ENCODE measurements at places on chromosomes 16 and 17.

DNA sequence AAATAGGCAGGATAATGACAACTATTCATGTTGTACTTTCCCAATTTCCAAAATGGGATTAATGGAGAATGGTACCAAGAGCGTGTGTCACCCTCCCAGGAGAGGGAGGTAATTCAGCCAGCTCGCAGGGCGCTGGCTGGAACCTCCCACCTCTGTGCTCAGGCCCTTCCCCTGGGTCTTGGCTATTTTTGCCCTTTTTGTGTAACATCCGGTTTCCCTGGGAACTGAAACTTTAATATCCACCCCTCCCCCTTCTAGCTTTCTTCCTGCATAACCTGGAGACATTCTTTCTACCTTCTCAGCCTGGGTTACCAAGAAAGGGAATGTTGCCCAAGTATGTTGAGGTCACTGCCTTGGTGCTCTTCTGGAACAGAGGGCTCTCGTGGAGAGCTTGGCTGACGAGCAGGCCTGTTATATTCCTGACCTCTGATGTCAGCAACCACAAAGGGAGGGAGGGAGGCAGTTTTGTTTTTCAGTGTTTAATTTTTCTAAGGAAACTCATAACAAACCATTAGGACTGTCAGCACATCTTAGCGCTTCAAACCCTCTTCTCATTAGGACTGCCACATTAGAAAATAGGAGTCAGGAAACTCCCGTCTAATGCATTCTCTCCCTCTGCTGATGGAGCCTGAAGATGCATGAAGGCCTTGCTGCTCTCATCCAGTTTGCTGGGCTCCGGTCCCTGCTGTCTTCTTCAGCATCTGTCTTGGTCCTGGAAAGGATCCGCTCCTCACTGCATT lies 25.6 kb downstream of the ITGB3 start:
- DNase-seq = no peak

GRCh38 chr17:51815097-51815496 lies 343.4 kb downstream of the CA10 start:
- no peak for DNase-seq

DNA sequence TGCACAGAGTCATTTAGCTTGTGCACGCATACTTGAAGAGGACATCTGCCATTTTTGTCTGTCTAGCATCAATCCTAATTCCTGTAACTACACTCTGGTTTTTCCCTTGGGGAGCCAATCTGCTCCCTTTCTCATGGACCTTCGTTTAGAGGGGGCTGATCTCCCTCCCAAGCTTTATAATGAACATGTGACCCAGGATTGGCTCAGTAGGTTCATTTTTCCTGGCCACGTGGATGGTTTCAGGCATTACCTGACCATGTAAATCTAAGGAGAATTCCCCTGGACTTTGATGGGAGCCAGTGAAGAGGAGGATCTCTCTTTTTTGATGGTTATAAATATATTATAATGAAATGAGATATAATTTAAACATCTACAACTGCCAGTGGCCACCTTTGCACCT lies 56.8 kb upstream of the HS3ST2 start:
- DNase-seq = no peak

GRCh38 chr17:17849845-17850373 lies 13.1 kb upstream of the SREBF1 start:
- peak; percentile 76 for DNase-seq

GRCh38 chr17:45867702-45868101 lies 23.0 kb downstream of the SPPL2C start:
- no peak for DNase-seq

- DNase-seq = no peak
Observed at GRCh38 chr16:29011112-29011511, 26.3 kb downstream of the LAT start.

GRCh38 chr17:59757470-59757869 lies 50.0 kb downstream of the VMP1 start:
- DNase-seq = no peak

DNA sequence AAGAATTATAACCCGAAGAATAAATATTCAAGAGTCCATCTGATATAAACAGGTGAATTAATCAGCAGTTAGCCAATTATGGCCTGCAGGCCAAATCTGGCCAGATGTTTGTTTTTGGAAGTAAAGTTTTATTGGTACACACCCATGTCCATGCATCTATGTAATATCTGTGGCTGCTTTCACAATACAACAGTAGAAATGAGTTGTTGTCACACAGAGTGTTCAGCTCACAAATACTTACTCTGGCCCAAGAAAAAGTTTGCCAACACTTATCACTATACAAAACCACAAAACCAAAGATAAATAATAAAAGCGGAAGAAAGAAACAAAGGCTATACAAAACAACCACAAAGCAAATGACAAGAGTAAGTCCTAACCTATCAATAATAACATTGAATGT lies 109.4 kb downstream of the CDYL2 start:
- DNase-seq = no peak

DNA sequence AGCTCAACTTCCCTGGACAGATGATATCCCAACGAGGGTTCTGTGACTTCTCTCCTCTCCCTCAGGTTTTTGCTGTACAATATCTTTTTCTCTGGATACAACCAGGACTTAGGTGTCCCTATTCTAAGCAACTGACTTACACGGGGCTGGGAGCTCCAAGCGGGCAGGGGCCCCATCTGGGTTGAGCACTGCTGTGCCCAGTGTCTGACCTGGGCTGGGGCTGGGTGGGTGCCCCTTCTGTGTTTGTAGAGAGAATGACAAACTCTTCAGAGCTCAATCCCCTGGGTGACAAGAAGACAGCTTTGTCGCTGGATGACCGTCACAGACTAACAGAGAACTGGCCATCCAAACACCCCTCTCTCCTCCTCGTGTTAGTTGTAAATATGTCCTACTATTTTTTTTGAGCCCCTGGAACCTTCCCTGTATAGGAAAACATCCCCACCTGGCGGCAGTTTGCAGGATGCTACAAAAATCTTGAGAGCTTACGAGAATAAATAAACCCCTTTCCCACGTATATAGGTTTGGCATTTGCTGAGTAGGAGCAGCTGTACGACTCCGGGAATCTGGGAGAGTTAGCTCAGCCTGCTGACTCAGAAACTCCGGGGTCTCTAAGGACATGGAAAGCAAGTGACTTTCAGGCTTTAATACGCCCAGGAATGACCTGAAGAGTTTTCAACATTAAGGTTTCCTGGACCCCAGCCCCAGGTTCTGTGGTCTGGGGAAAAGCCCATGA lies 23.7 kb upstream of the RCVRN start:
- DNase-seq = no peak

DNA sequence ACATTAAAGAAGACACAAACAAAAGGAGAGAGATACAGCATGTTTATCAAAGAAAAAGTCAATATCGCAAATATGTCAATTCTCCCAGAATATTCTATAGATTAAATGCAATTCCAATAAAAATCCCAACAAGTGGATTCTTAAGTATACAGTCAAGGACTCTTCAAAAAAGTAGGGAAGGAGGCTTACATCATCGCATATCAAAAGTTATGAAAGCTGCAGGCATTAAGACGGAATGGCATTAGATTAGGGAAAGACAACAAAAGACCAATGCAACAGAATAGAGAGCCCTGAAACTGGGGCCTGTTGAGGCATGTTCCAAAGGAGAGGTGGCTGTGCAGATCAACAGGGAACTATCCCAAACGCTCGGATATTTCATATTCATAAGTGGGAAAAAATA lies 76.0 kb downstream of the MARCHF10 start:
- no peak for DNase-seq

GRCh38 chr17:81365601-81366585 lies 29.4 kb upstream of the BAHCC1 start:
- DNase-seq = no peak

DNA sequence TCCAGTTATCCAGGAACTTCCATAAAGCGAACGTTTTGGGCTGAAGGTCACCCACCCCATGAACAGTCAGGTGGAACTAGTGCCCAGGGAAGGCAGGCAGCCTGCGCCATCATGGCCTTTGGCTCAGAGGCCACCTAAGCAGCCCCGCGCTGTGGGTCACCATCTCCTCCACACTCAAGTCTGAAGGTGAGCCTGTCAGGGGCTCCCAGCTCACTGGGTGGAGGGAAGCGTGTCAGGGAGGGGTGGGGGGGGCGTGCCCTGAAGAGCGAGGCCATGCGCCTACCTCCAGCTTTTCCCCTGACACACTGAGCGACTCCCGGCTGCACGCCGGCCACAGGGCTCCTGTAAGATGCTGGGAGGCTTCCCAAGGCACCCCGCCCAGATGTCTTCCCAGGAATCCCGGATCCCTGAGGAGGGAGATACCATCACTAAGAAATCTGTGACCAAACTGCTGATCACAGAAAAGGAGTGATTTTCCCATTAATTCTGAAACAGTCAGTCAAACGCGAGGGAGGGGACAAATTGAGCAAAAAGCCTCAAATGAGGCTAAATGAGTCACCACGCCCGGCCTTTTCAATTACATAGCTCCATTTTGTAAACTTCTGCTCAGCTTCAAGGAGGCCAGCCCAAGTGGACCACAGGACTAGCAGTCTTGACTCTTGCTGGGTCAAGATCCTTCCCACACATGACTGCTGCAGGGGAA lies 26.5 kb upstream of the SLC25A19 start:
- no peak for DNase-seq

DNA sequence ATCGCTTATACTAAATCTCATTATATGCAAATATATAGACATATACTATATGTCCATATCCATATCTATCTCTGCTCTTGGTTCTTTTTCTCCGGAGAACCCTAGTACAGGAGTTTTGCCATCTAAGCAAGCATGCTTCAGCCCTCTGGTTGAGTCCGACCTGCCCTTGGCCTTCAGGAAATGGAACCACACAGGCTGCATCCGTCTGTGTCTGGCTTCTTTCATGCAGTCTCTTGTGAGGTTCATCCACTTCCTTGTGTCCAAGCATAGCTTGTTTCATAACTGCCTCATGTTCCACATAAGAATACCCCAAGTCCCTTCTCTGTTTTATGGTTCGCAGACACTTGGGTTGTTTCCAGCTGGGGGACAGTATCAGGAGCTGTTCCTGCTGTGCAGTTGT lies 16.8 kb downstream of the SNX20 start:
- no peak for DNase-seq

DNA sequence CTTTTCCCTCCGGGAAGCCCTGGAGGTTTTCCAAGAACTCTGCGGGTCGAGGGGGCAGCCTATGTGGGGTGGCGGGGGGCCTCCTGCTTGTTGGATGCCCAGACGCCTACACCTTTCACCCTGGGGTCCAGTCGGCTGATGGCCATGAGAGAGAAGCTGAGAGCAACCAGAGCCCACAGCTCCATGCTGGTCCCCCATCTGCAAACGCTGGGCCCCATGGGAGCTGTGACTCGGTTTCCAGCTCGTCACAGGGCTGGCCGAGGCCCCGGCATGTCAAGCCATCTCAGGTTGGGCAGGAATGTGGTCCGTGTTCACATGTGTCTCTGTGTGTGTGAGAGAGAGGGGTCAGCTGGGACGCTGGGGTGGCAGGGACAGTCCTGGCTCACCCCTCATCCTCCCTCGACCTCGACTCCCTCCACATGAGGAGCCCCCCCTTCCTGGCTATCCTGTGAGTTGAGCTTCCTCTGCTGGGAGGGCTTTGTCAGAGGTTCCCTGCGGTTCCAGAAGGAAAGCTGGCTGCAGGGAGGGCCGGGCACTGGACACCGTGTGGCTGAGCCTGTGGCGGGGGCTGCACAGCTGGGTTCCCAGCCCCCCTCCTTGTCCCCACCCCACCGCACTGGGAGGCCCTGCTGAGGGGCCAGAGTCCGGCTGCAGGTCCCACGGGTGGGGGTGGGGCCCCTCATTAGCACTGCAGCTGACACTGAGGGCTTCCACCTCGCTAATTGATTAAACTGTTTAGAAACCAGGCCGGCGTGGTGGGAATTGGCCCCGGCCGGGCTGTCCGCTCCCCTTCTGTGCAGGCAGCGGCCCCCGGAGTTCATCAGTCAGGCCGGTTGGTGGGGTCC lies 19.1 kb downstream of the METRNL start:
- DNase-seq = no peak

DNA sequence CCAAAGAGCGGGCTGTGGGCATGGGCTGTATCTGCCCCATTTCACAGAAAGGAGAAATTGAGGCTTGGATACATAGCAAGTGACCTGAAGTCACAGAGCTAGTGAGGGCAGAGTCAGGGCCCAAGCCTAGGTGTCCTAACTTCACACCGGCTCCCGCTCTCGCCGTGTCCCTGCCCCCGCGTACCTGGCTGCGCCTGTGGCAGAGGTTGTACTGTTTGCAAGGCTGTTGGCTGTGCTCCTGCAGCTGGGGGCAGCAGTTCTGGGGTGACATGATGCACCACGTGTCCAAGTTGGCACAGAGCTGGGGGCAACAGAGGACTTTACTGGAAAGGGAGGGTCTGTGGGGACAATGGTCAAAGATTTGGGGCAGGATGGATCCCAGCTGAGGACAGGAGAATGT lies 3.4 kb downstream of the DHX58 start:
- DNase-seq = no peak

DNA sequence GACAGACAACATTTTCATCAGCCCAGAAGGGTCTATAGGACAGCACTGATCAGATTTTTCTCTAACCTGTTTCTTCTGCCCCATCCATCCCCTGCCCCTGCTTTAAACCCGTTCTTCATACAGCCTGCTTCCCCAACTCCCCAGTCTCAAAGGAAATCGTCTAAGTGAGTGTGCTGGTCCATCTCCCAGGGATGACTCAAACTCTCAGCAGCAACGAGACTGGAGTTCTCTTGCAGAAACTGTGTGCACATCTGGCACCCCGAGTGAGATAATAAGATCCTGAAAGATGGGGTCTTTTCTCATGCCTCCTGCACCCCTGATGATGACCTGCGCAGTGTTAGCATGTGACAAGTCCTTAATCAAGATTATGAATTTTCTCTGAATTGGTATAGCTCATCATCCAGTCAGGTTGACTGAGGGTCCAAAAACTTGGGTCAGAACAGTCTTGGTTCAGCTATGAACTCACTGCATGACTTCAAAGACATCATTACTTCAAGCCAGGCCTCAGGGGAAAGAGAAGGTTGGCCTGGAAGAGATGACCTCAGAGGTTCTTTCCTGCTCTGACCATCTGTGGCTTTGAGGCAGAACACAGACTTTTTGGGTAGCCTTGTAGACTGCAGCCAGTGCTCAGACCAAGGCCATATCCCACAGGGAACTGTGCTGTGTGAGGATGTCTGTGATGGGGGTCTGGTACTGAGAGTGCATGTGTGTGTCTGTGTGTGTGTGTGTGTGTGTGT lies 117.9 kb downstream of the SPACA3 start:
- DNase-seq = no peak

DNA sequence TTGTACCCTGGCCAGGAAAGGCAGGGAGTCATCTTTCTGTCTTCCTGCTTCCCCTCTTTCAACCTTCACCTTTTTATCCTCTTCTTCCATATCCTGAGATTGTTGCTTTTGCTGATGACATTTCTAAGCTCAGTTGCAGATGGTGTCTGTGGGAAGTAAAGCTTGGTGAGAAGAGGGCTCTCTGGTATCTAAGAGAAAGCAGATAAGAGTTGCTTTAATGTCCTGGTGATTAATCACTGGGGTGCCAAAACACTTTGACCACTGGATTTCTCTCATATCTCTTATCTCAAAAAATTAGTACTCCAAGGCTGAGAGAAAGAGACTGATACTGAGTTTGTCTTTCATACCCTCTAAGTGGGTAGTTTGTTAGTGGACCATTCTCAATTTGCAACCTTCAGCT lies 71.3 kb downstream of the NEUROD2 start:
- DNase-seq = no peak

Measured in stimulated activated CD8-positive, alpha-beta memory T cell treated with anti-CD3 and anti-CD28 coated beads, Interleukin-15, amount 100 ng/mL, for 48 hours (primary cell).